ENCODE measurements at places on chromosomes 2 and 18. TPM values are rescaled to one million over a fixed set of nuclear protein-coding genes. Genes with fewer than 3 reads are reported as not detected.

The IL36B gene
- total RNA-seq, result not detected

The MOGAT1 gene
- not detected for total RNA-seq

The FSHR gene
- total RNA-seq, result not detected

The LYG1 gene
- 0.86 TPM for total RNA-seq

The MYCN gene
- 0.28 TPM for total RNA-seq

The ANO7 gene
- total RNA-seq, result 2.1 TPM

The ASB18 gene
- total RNA-seq, result not detected

DNA sequence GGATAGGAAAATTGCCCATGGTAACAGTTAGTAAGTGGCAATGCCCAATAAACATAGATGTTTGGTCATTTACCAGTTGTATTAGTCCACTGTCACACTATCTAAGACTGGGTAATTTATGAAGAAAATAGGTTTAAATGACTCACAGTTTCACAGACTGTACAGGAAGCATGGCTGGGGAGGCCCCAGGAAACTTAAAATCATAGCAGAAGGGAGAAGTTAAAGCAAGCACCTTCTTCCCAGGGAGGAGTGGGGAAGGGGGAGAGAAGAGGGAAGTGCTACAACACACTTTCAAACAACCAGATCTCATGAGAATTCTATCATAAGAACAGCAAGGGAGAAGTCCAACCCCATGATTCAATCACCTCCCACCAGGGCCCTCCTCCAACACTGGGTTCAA, 23.4 kb downstream of the NR4A2 start:
- peaks cover 31% of the 10 kb centered on the region for H3K27me3 ChIP-seq
- DNase-seq, result no peak
- no peak overlapping the region for H3K27ac ChIP-seq
- H3K4me1 ChIP-seq, result peaks cover 7% of the 10 kb centered on the region

GRCh38 chr2:235142601-235143000, 190.8 kb downstream of the SH3BP4 start:
- H3K4me3 ChIP-seq, result no peak overlapping the region
- H3K4me1 ChIP-seq, result no peaks in the 10 kb centered on the region
- no peak for DNase-seq
- peaks cover 8% of the 10 kb centered on the region for H3K27me3 ChIP-seq
- H3K27ac ChIP-seq, result no peak overlapping the region
- H3K36me3 ChIP-seq, result no peaks in the 10 kb centered on the region

DNA sequence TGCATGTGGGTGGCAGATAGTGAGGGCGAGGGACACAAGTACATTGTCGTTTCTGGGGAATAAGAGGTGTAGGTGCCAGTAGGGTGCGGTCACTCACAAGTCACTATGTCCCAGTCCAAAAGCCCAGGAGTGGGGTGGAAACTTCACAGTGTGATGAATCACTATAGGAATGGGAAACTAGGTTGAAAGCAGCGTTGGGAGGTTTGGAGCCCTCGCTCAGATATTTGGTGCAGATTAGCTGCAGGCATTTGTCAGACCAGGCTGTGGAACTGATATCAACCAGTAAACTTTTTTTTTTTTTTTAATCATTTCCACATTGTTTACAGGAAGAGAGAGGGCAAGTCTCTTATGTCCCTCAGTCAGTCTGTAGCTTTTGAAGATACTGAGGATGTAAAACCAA, 121.8 kb downstream of the CERS6 start:
- no peak overlapping the region for H3K27ac ChIP-seq
- no peaks in the 10 kb centered on the region for H3K27me3 ChIP-seq
- no peak for DNase-seq
- H3K4me3 ChIP-seq, result no peak overlapping the region
- peaks cover 41% of the 10 kb centered on the region for H3K4me1 ChIP-seq

- no peak overlapping the region for H3K27ac ChIP-seq
- DNase-seq, result no peak
- no peak overlapping the region for H3K4me3 ChIP-seq
- H3K36me3 ChIP-seq, result no peaks in the 10 kb centered on the region
Measured at GRCh38 chr2:62248226-62248625, 52.3 kb downstream of the B3GNT2 start.

GRCh38 chr2:39492095-39492590, 55.1 kb upstream of the MAP4K3 start:
- no peak overlapping the region for H3K4me3 ChIP-seq
- peak; percentile 63 for DNase-seq
- peaks cover 1% of the 10 kb centered on the region for H3K36me3 ChIP-seq

- no peak overlapping the region for H3K27ac ChIP-seq
- no peak for DNase-seq
- H3K36me3 ChIP-seq, result peaks cover 8% of the 10 kb centered on the region
- no peaks in the 10 kb centered on the region for H3K4me1 ChIP-seq
Measured at GRCh38 chr2:159775021-159775420, 23.0 kb downstream of the CD302 start.

DNA sequence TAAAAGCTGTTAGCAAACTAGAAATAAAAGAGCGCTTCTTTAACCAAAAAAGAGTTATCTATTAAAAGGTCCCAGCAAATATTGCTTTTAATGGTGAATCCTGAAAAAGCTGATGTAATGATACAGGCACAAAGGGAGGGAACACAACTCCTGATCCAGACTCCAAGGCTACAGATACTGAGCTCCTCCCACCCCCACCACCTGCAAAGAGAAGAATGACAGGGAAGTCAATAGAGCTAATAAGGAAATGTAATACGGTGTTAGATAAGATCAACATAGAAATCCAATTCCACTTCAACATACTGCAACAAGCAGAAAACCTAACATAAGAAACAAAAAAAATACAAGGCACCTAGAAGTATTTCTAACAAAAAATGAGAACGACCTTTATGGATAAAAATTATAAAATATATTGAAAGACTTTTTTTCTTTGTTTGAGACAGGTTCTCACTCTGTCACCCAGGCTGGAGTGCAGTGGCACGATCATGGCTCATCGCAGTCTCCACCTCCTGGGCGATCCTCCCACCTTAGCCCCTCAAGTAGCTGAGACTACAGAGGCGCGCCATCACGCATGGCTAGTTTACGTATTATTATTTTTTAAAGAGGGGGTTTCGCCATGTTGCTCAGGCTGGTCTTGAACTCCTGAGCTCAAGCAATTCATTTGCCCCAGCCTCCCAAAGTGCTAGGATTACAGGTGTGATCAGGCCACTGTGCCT, 192.2 kb downstream of the HDAC4 start:
- no peaks in the 10 kb centered on the region for H3K27me3 ChIP-seq
- no peaks in the 10 kb centered on the region for H3K36me3 ChIP-seq
- peaks cover 50% of the 10 kb centered on the region for H3K4me1 ChIP-seq

DNA sequence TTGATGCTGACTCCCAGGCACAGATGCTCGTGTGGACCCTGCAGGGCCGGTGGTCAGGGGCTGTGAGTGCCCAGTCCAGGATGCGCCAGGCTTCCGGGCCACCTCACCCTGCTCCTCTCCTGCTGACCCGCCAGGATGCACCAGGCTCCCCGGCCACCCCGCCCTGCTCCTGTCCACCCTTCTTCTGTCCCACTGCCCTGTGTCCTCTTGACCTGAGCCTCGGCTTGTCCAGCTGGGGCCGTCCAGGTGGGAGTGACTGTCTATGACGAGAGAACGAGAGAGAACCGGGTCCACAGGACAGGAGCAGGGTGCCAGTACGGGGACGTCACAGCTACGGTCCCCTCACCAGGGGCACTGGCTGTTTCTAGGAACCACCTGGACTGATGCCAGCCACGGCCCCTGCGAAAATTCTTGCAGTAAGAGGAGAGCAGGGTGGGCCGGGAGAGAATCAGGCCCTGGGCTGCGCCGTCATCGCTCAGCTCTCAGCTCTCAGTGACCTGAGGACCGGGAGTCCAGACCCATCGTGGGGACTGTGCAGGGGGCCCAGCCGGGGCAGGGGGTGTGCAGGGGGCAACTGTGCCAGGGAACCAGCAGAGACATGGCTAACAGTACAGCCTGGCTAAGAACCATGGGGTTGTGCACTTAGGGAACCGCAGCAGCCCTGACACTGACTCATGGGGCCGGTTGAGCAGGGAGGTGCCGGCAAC, 12.9 kb upstream of the NFATC1 start:
- H3K27ac ChIP-seq, result no peak overlapping the region
- H3K4me3 ChIP-seq, result no peak overlapping the region
- no peak for DNase-seq
- no peaks in the 10 kb centered on the region for H3K27me3 ChIP-seq

DNA sequence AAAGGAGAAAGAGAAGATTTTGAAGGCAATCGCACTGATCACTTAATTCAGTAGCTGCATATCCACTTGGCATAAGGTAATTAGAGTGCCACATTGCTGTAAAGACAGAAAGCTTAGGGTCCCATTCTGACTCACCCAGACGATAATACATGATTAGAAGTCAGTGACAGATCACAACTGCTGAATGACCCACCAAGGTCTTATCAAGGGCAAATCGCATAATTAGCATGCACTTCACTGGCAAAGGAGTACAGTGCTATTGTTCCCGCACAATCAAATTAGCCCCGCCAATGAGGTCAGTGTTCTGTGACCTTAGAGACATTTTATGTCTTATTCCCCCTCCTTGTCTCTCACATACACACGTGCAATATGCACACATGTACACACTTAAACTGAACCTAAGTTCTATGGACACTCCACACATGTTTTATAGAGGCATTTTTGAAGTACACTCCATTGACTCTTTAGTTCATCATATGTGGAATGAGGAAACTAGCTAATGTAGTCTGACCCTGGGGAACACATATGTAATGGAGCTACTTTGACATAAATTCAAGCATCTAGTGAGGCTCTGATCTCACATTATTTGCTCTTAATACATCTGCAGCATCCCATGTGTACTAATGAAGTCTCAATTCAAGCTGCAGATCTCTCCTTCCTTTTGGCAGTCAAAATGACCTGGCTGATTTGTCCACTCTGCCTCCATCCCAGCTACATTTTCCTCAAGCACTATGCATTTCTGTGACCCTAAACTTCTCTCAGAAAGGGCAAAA, 673.8 kb upstream of the FANCL start:
- DNase-seq, result no peak
- no peak overlapping the region for H3K4me3 ChIP-seq
- no peaks in the 10 kb centered on the region for H3K27me3 ChIP-seq
- H3K4me1 ChIP-seq, result no peaks in the 10 kb centered on the region

GRCh38 chr18:57915865-57916582, 112.9 kb upstream of the ATP8B1 start:
- H3K27me3 ChIP-seq, result peaks cover 4% of the 10 kb centered on the region
- DNase-seq, result peak; percentile 29
- H3K4me1 ChIP-seq, result peaks cover 12% of the 10 kb centered on the region
- no peak overlapping the region for H3K4me3 ChIP-seq

DNA sequence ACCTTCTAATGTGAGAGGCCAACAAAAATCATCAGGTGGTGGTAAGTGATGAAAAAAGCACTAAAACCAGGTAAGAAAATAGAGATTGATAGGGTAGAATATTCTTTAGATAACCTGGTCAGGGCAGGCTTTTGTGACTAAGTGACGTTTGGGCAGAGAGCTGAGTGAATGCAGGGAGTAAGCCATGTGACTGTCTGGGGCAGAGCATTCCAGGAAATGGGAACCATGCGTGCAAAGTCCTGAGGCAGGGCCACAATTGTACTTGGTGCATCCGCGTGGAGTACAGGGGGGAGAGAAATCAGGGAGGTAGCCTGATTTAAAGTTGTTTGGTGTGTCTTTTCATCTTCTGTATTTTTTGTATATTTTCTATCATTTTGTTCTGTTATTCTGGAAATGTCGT, 102.5 kb downstream of the LYPD6B start:
- H3K4me3 ChIP-seq, result no peak overlapping the region
- H3K36me3 ChIP-seq, result no peaks in the 10 kb centered on the region
- no peak for DNase-seq
- no peaks in the 10 kb centered on the region for H3K4me1 ChIP-seq
- peaks cover 7% of the 10 kb centered on the region for H3K27me3 ChIP-seq

- no peak overlapping the region for H3K27ac ChIP-seq
- no peaks in the 10 kb centered on the region for H3K4me1 ChIP-seq
- DNase-seq, result no peak
- H3K27me3 ChIP-seq, result no peaks in the 10 kb centered on the region
Measured at GRCh38 chr18:52995875-52996274, 655.9 kb downstream of the DCC start.

GRCh38 chr18:24322584-24323136, 75.0 kb downstream of the OSBPL1A start:
- no peak overlapping the region for H3K4me3 ChIP-seq
- no peaks in the 10 kb centered on the region for H3K36me3 ChIP-seq
- H3K27ac ChIP-seq, result no peak overlapping the region
- H3K4me1 ChIP-seq, result peaks cover 3% of the 10 kb centered on the region
- no peaks in the 10 kb centered on the region for H3K27me3 ChIP-seq

DNA sequence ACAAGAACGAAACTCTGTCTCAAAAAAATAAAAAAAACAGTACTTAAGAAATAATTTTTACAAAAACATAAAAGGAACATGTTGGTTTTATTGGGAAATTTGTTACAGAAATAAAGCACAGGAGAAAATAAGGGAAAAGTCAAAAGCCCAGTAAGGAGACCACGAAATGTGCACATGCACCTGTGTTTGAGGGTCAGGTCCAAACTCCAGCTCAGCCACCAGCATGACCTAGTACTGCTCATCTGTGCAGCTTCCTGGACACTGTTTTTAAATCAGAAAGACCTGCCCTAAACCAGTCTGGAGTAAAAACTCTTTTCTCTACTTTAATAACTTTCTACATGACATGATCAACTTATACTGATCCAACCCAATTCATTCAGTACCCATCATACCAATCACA, 21.2 kb downstream of the RNF149 start:
- peaks cover 50% of the 10 kb centered on the region for H3K36me3 ChIP-seq
- H3K4me3 ChIP-seq, result no peak overlapping the region
- DNase-seq, result no peak
- H3K27ac ChIP-seq, result no peak overlapping the region

DNA sequence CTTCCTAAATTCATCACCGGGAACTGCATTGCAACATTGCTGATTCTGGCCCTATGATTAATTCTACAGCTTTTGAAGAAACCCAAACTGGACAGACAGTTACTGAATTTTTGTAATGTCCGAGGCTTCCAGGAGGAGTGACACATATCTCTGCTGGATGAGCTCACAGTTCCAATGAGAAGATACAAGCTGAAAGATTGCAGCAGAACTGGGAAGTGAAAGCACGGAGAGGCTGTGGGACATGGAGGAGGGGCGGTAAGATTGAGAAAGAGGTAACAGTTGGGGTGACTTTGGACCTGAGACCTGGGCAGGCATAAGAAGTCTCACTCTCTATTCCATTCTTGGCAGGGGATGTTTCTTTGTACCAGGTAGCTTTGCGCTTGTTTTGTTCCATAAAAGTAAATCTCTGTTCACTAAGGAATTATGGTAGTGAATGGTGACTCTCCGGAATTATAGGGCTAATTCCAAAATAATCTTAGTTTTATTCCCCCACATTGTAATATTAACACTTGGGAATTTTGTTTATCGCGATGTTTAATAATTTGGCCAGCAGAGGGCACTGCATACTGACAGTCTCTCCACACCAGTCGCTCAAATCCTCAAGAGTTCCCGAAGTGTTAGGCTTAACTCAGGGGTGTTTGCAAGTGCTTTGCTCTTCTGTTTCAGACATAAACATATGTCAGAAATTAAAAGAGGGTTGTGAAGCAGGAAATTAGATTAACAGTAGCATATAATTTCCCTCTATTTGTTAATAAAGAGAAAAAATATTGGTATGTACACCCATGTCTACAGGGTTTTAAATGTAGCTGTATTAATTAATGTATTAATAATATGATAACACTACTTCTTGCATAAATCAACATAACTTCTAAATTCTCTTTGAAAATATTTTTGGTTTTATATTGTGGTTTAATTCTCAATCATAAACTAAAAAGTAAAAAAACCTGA, 201.4 kb downstream of the SOCS6 start:
- H3K4me1 ChIP-seq, result peaks cover 2% of the 10 kb centered on the region
- H3K27me3 ChIP-seq, result peaks cover 4% of the 10 kb centered on the region
- H3K36me3 ChIP-seq, result no peaks in the 10 kb centered on the region
- no peak overlapping the region for H3K27ac ChIP-seq

Data from activated CD4-positive, alpha-beta T cell treated with anti-CD3 and anti-CD28 coated beads for 36 hours (primary cell).